ENCODE measurements at places on chromosomes 2 and 18.

DNA sequence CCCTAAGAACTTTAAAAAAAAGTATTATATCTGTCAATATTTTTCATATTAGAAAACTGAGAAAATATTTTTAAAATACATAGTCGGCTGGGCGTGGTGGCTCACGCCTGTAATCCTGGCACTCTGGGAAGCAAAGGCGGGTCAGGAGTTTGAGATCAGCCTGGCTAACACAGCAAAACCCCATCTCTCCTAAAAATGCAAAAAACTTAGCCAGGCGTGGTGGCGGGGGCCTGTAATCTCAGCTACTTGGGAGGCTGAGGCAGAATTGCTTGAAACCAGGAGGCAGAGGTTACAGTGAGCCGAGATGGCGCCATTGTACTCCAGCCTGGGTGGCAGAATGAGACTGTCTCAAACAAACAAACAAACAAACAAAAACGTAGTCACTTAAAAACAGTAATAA is 5.1 kb upstream of the KCMF1 start:
- H3K27ac ChIP-seq, result no peak overlapping the region
- peaks cover 48% of the 10 kb centered on the region for H3K36me3 ChIP-seq
- no peaks in the 10 kb centered on the region for H3K27me3 ChIP-seq
- H3K4me3 ChIP-seq, result no peak overlapping the region
- H3K4me1 ChIP-seq, result peaks cover 43% of the 10 kb centered on the region

- peaks cover 35% of the 10 kb centered on the region for H3K27me3 ChIP-seq
- H3K4me1 ChIP-seq, result no peaks in the 10 kb centered on the region
- H3K4me3 ChIP-seq, result no peak overlapping the region
- no peaks in the 10 kb centered on the region for H3K36me3 ChIP-seq
- no peak overlapping the region for H3K27ac ChIP-seq
Measured at GRCh38 chr2:176464886-176465564, 195.8 kb downstream of the MTX2 start.

DNA sequence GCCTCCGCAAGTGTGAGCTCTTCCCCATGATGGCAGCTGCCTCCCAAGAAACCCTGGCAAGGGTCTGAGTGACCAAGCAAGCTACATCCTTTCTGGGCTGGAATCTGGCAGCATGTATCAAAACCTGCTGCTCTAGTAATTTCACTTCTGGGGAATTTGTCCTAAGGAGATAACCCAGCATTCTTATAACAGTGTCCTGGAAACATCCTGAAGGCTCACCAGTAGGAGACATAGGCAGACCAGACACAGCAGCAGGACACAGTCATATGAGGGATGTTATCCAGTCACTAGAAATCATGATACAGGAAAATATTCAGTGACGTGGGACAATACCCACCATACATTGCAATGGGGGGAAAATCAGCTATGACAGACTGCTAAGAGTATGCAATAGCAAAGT is 64.5 kb downstream of the CRACDL start:
- no peaks in the 10 kb centered on the region for H3K27me3 ChIP-seq
- no peaks in the 10 kb centered on the region for H3K36me3 ChIP-seq
- no peaks in the 10 kb centered on the region for H3K4me1 ChIP-seq
- no peak for DNase-seq
- no peak overlapping the region for H3K4me3 ChIP-seq
- H3K27ac ChIP-seq, result no peak overlapping the region

- no peaks in the 10 kb centered on the region for H3K36me3 ChIP-seq
- no peaks in the 10 kb centered on the region for H3K27me3 ChIP-seq
- no peak overlapping the region for H3K27ac ChIP-seq
- DNase-seq, result no peak
- no peaks in the 10 kb centered on the region for H3K4me1 ChIP-seq
- no peak overlapping the region for H3K4me3 ChIP-seq
Measured at GRCh38 chr2:33616873-33617272, 17.8 kb upstream of the FAM98A start.

- H3K27ac ChIP-seq, result no peak overlapping the region
- H3K36me3 ChIP-seq, result no peaks in the 10 kb centered on the region
- no peak for DNase-seq
- H3K4me3 ChIP-seq, result no peak overlapping the region
- no peaks in the 10 kb centered on the region for H3K27me3 ChIP-seq
Measured at GRCh38 chr2:182228073-182228473, 198.8 kb downstream of the PDE1A start.

DNA sequence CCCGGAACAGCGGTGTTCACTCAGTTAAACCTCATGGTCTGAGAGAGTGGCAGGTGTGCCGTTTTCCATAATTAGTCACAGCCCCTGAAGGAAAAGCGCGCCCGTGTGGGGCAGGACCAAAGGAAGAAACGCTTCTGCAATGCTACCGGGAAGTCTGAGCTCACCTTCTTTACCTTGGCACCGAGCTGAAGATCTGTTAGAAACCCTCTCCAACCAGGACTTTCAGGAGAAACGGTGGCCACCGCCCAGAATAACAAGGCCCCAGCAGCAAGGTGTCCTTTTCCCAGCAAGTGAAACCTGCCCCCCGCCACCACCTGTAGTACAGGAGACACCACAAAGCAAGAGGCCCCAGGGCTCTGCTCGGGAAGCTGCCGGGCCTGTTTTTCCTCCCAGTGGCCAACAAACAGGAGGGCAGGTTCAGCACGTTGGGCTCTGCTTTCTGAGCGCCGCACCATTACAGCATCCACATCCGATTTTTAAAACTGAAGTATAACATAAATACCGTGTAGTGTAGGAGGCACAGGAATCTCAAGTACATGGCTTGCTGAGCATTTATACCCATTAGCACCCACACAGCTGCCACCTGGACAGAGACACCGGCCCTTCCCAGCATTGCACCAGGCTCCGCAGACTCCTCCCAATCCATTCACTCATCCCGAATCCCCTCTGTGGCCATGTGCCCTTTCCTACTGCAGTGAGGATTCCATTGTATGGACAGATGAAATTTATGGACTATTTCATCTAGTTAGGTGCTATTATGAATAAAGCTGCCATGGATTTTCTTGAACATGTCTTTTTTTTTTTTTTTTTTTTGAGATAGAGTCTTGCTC is 121.8 kb upstream of the RIOK3 start:
- H3K4me1 ChIP-seq, result no peaks in the 10 kb centered on the region
- peaks cover 3% of the 10 kb centered on the region for H3K36me3 ChIP-seq
- H3K4me3 ChIP-seq, result no peak overlapping the region
- H3K27ac ChIP-seq, result no peak overlapping the region
- DNase-seq, result no peak

GRCh38 chr2:196747400-196747799 is 52.1 kb downstream of the GTF3C3 start:
- H3K36me3 ChIP-seq, result peaks cover 6% of the 10 kb centered on the region
- peaks cover 23% of the 10 kb centered on the region for H3K4me1 ChIP-seq
- H3K4me3 ChIP-seq, result no peak overlapping the region
- H3K27ac ChIP-seq, result no peak overlapping the region

DNA sequence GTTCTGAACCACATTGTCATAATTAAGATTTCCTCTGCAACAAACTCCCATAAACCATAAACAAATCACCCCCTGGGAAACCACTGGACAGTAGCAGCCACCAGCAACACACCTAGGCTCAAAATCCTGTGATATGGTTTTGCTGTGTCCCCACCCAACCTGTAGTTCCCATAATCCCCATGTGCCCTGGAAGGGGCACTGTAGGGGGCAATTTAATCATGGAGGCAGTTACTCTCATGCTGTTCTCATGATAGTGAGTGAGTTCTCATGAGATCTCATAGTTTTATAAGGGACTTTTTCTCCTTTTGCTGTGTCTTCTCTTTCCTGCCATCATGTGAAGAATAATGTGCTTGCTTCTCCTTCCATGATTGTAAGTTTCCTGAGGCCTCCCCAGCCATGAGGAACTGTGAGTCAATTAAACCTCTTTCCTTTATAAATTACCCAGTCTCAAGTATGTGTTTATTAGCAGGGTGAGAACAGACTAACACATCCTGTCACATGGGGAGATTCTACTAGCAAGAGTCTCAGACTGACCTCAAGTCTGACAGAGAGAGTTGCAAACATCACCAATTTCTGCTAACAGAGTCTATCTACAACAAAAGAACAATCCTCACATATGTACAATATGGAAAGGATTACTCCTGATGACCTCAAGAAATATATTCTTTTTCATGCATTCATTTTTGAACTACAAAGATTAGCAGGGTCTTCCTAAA is 182.6 kb downstream of the GRB14 start:
- H3K4me3 ChIP-seq, result no peak overlapping the region
- no peaks in the 10 kb centered on the region for H3K4me1 ChIP-seq
- H3K36me3 ChIP-seq, result no peaks in the 10 kb centered on the region
- no peaks in the 10 kb centered on the region for H3K27me3 ChIP-seq
- H3K27ac ChIP-seq, result no peak overlapping the region
- DNase-seq, result no peak

DNA sequence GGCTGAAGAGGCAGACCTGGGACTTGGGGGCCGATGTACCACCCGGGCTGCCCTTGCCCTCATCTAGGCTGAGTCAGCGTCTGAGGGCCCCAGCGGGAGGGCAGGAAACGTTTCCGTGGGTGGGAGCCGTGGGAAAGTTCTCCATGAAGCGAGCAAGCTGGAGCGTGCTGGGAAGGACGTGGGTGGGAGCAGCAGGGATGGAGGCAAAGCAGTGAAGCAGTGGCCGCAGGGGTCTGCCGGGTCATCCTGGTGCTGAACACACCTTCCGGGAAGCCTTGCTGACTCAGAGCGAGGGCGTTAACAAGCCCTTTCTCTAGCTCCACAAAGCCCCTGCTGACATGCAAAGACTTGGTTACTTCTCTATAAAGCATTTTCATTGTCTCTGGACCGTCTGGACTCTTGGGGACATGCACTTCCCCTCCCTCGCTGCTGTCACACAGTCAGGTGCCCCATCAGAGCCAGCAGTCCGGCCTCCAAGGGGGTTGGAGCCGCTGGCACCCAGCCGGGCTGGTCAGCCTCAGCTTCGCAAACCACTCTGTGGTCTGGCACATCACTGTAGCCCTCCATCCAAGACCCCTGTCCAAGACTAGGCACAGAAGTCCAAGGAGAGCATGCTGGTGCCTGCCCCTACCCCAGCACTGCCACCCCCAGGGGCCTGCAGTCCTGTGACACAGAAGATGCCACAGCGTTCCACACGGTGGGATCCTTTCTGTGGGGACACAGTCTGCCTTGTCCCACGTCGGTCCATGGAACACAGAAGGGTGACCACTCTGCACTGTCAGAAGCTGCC is 115.1 kb upstream of the GPC1 start:
- H3K36me3 ChIP-seq, result no peaks in the 10 kb centered on the region
- no peak for DNase-seq
- peaks cover 10% of the 10 kb centered on the region for H3K27me3 ChIP-seq
- H3K27ac ChIP-seq, result no peak overlapping the region

- H3K27ac ChIP-seq, result no peak overlapping the region
- H3K4me1 ChIP-seq, result no peaks in the 10 kb centered on the region
- H3K36me3 ChIP-seq, result no peaks in the 10 kb centered on the region
- H3K4me3 ChIP-seq, result no peak overlapping the region
- H3K27me3 ChIP-seq, result peaks cover 3% of the 10 kb centered on the region
Measured at GRCh38 chr2:235382601-235383000, 111.2 kb upstream of the AGAP1 start.

DNA sequence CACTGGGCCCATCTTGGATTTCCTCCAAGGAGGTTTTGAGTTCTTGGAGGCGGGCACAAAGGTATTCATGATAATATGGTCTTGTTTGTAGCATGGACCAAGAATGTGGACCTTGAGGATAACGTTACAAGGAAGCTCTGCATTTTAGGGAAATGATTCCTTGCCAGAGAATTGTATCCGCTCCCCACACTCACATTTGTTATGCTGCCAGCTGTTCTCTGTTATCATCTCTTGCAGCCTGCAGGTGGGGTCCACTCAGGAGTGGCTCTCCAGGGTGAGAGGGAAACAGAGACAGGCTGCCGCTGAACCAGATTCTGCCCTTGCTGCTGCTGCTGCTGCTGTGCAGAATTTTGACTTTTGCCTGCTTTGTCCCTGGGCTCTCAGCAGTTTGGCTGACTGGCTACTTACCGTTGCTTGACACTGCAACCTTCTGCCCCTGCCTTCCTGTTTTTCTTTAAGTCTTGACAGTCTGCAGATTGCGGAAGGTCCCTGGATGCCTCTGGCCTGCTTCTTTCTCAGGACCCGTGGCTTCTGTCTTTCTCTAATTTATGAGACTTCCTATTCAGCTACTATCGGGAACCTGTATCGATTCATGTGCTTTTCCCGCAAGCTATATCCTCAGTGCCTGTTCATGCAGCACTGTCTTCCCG is 122.3 kb upstream of the DOCK10 start:
- peaks cover 8% of the 10 kb centered on the region for H3K27me3 ChIP-seq
- no peak overlapping the region for H3K27ac ChIP-seq
- H3K36me3 ChIP-seq, result no peaks in the 10 kb centered on the region
- no peak overlapping the region for H3K4me3 ChIP-seq
- no peaks in the 10 kb centered on the region for H3K4me1 ChIP-seq

- no peak overlapping the region for H3K4me3 ChIP-seq
- peaks cover 2% of the 10 kb centered on the region for H3K36me3 ChIP-seq
- no peak for DNase-seq
- H3K27me3 ChIP-seq, result no peaks in the 10 kb centered on the region
- H3K27ac ChIP-seq, result no peak overlapping the region
Measured at GRCh38 chr2:60811491-60812375, 55.7 kb downstream of the PAPOLG start.

- no peak overlapping the region for H3K27ac ChIP-seq
- no peaks in the 10 kb centered on the region for H3K4me1 ChIP-seq
- DNase-seq, result no peak
- H3K27me3 ChIP-seq, result peaks cover 4% of the 10 kb centered on the region
- H3K4me3 ChIP-seq, result no peak overlapping the region
Measured at GRCh38 chr18:70455731-70456130, 166.9 kb downstream of the SOCS6 start.

- no peak overlapping the region for H3K4me3 ChIP-seq
- H3K27ac ChIP-seq, result no peak overlapping the region
- DNase-seq, result no peak
- no peaks in the 10 kb centered on the region for H3K36me3 ChIP-seq
Measured at GRCh38 chr2:184921676-184922075, 323.3 kb downstream of the ZNF804A start.

DNA sequence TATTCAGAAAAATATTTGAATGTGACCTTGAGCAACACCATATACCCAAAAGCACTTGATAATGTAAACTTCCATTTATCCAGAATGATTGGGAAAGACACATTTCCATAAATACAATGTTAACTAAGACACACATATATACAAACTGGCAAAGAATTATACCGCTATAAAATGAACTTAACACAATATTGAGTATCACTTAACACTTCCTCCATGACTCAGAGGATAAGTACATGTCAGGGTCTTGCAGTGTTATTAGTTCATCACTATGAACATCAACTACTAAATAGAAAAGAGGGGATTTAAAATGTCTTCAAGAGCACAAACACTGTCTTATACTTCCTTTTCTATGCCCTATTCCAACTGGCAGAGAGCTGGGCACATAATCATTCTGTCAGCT is 18.6 kb downstream of the WDSUB1 start:
- no peak overlapping the region for H3K27ac ChIP-seq
- H3K4me3 ChIP-seq, result no peak overlapping the region
- DNase-seq, result no peak
